ENCODE measurements at places on chromosomes 12 and 14.

DNA sequence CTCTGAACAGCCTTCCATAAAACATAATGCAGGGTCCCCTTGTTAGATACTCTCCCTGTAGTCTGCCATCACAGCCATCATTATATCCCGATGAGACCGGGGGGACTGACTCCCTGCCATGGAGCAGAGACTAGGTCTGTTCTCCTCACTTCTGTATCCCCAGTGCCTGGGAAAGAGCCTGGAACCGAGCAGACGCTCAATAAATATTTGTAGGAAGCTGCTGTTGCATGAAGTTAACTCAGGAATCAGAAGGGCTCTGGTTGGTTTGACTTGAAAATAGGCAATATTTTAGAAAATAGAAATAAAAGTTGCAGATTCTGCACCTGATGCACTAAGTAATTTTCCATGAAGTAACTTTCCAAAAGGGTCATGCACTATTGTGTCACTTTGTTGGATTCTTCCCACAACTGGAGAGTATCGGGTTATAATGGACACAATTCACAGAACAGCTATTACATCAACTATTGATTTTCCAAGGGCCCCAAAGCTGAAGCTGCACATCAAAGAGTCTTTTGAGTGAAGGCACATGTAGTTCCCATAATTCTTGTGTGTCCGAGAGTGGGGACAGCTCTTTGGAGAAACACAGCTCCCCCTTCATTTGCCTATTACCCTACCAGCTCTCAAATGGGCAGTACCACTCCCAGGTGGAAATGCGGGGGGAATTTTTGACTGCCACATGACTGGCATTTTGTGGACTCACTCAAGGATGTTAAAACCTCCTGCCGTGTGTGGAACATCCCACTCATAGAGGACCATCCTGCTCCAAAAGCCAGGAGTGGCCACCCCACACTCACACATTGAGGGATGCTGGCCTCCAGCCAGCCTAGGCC is 18.8 kb downstream of the CLMN start:
- DNase-seq: no peak

DNA sequence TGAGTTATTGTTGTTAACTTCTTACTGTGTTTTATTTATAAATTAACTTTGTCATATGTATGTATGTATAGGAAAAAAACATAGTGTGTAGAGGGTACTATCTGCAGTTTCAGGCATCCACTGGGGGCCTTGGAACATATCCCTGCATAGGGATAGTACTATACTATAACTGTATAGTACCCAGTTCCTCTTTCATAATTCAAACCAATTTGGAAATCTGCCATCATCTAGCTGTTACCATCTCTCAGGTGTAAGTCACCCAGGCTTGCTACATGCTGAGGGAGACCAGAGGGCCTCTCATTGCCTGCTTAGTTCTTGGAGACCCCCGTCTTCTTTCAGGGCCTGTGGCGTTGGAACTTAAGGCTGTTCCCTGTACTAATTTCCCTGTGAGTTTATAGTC is 12.9 kb upstream of the DCD start:
- DNase-seq: no peak

GRCh38 chr12:1698720-1699119 is 7.8 kb downstream of the ADIPOR2 start:
- no peak for DNase-seq

- no peak for DNase-seq
These were observed 188.4 kb downstream of the NRXN3 start for GRCh38 chr14:78358591-78358990.

DNA sequence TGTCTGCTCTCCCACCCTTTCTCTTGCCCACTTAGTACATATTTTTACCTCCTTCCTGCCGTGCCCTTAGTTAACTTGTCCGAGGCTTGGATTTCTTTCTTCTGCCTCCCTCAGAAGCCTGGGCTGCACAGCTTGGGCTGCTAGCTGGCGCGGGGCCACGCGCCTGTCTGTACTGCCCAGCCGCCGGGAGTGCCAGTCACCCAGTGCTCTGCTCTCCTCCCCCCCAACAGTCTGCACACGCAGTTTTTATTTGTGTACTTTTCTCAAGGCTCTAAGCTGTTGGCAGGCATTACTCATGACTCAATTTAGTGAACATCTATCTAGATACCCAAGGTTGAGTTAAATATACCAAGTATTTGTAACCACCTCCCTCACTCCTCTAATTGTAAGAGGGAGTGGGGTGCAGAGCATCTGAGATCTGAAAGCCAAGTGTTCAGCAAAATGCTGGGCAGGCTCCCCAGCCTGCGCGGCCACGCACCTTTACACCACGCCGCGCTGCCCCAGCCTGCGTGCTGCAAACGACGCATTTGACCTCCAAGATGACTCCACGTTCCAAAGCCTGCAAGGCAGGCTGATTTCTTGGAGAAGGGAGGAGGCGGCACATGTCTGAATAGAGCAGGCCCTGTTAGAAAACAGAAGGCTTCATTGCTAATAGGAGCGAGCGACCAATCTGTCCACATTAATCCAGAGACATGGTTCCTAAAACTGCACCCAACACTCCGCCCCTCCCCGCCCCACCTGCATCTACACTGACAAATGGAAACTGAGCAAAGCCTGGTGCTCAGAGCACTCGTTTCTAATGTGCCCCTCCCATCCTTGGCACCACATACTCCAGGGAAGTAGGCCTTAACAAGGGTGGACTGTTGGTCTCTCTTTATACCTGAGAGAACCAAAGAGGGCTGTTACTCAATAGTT is 18.2 kb upstream of the CACNA2D4 start:
- peak; percentile 70 for DNase-seq

DNA sequence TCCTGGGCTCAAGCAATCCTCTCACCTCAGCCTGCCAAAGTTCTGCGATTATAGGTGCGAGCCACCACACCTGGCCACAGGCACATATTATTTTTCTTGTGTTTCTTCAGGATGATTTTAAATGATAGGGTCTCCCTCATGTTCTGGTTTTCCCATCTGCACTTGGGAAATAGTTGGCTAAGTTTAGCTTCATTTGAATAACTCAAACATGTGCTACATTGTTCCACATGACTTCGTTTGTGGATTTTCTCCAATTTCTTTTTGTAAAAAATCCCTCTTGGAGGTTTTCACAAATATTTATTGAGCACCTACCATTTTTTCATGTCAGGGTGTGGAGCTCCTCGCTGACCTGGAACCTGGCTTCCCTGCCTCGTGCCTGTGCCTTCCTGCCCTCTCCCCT is 55.2 kb upstream of the GNPNAT1 start:
- no peak for DNase-seq

DNA sequence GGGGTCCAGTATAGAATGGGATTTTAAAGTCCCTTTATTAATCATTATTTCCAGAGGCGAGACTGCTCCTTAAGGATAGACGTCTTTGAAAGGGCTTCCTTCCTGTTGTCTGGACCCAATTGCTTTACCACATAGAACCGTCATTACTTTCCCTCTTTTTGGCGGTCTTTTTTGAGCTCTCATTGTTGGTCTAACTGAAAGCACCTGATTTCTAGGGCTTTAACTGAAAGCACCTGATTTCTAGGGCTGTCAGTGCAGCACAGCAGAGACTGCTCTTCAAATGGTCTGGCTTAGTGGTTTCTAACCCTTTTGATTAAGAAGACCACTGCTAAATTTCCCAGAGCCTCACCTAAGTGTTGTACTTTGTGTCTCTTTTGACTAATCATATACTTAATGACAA is 95.8 kb downstream of the PRKCH start:
- no peak for DNase-seq

DNA sequence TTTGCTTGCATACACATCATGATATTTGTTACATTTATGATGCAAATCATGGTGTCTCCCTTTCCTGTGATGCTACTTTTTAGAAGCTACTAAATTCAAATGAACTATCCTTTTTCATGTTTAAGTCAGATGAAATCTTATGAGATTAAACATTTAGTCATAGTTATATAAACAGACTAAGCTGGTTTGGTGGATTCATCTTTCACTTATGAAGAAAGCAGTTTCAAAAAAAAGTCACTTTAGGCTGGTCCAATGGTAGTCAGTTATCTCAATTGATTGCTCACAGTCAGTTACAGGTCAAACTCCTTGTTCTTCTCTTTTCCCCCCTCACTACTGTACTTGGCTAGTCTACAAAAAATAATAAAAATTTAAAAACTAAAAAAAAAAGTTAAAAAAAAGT is 19.7 kb downstream of the SYCP3 start:
- no peak for DNase-seq

DNA sequence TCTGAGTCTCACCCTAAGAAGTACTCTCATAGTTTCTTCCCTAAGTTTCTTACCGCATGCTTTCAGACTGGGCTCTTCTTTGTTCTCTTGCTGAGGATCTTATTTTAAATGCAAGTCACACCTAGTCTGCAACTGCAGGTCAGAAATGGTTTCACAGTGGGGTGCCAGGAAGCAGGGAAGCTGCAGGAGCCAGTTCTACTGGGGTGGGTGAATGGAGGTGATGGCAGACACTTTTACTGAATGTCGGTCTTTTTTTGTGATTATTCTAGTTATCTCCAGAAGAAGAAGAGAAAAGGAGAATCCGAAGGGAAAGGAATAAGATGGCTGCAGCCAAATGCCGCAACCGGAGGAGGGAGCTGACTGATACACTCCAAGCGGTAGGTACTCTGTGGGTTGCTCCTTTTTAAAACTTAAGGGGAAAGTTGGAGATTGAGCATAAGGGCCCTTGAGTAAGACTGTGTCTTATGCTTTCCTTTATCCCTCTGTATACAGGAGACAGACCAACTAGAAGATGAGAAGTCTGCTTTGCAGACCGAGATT is 1.7 kb downstream of the FOS start:
- DNase-seq: no peak

GRCh38 chr12:91256411-91256810 is 73.8 kb upstream of the DCN start:
- peak; percentile 9 for DNase-seq

DNA sequence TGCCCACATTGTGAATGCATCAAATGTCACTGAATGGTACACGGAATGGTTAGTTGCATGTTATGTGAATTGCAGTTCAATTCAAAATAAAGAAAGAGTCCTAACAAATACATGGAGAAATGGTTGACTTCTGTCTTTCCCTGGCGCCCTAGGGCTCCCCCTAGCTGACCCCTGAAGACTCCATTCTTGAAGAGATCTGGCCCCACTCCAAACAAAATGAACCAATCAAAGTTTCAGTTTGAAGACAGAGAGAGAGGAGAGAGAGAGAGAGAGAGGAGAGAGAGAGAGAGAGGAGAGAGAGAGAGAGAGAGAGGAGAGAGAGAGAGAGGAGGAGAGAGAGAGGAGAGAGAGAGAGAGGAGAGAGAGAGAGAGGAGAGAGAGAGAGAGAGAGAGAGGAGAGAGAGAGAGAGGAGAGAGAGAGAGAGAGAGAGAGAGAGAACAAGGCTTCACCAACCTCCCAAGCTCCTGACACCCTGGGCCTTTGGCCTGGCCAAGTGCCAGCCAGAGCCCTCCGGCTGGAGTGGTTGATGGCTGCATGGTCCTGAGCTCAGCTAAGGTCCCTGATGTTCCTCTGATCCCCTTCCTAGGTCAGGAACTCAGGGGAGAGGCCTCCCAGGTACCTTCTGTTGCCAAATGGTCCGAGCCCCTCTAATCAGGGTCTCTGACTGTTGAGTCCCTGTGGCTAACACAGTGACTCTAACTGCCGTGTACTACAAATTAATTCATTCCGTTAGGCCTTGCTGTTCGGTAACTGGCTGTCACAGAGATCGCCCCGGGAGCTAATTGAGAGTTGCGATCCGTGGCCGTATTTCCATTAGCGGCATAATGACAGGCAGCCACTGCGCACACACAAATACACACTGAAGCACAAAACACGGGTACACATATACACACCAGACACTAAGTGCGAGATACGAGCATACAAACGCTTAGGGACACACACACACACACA is 188.8 kb downstream of the ESRRB start:
- DNase-seq: no peak

GRCh38 chr14:94864387-94865195 is 94.7 kb upstream of the GSC start:
- DNase-seq: no peak

DNA sequence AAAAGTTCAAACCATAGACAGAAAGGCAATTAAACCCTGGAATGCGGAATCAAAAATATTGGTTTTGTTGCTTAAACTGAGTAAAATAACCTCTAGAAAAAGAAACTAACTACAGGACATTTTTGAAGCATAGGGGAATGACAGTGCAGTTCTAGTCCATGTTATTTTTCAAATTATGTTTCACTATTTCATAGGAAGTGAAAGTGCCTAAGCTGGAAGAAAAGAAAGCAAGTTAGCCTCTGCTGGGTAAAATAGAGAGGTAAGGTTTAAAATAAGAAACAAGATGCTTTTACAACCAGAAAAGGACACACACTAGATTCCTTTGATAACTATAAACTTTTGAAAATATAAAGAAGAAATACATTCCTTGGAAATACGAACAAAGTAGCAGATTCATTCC is 1.1 kb downstream of the CLECL1 start:
- no peak for DNase-seq

DNA sequence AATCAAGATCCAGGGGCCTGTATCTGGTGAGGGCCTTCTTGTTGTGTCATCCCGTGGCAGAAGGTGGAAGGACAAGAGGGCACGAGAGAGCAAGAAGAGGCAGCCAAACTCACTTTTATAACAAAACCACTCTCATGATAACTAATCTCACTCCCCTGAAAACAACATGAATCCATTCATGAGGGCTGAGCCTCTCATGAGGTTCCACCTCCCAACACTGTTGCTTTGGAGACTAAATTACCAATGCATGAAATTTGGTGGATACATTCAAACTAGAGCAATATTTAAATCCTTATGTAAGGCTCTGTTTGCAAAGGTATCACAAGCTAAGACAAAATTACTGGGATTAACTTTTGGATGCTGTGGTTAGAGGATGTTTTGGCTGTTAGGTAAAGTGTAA is 470.1 kb upstream of the NOVA1 start:
- no peak for DNase-seq
